ENCODE measurements at places on chromosomes 1 and 21.

- no peak for DNase-seq
Observed at GRCh38 chr1:223549740-223550139, 115.8 kb downstream of the CAPN8 start.

GRCh38 chr1:227949954-227950734 lies 2.4 kb upstream of the WNT9A start:
- no peak for DNase-seq

GRCh38 chr1:119799599-119800177 lies 11.6 kb downstream of the REG4 start:
- no peak for DNase-seq

DNA sequence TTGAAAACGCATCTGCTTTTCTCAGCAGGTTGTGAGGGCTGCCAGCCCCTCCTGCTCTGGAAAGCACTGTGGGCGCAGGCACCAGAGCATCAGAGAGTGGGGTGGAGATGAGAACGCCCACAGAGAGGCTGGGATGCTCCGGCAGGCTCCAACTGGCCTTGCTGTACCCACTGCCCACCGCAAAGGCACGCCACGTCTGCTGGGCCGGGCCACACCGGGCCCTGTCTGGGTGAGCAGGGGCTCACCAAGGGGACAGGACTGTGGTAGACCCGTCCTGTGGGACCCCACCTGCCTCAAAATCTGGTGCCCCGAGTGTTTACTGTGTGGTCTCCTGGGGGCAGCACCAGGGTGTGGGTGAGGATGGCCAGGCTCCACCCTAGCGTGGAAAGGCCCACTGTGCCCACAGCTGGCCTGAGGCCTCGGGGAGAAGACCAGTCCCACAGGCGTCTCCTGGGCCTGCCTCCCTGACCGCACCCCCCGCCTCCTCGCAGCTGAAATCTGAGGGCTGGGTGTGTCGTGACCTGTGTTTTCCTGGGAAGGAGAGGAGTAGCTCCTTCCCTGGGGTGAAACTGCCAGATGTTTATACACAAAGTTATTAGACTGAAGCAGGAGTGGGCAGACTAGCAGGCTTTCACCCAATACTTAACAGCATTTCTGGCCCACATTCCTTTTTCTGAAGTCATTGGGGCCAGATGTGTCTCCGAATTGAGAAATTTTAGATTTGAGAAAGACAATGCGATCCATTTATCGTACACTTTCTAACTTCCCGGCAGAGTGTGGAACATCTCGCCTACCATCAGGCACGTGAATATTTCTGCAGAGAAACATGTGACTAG lies 53.8 kb downstream of the STUM start:
- no peak for DNase-seq

DNA sequence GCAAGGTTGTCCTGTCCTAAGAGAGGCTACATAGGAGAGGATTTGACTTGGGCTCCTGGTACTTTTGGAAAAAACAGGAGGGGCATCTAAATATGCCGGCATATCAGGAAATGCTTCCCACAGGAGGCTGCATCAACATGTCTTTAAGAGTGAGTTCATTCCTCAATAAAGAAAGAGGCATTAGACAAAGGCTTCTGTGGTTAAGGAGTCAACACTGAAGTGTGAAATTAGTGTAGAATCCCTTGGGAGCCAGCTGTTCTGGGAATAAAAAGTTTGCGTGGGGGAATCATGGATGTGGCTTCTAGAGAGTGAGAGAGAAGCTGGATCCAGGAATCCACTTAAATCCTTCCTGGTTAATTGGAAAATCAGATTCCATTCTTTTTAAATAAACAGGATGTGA lies 69.5 kb downstream of the DNM3 start:
- no peak for DNase-seq

DNA sequence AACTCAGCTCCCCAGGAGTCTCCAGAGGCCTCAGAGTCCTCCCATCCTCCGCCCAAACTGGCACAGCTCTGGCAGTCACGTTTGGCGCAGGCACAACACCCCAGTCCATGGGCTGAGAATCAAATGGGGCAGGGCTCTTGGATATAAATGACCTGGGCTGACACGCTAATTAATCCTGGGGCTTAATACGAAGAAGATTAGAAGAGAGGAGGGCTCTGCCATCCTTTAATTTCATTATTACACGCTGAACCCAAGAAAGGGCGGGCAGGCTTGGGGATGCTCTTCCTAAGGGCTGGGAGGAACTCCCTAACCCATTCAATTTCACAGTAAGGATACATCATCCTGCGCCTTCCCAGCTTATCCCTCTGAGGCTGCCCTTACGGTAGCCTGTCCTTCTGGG lies 2.4 kb downstream of the GRIK3 start:
- DNase-seq = no peak

GRCh38 chr1:56774067-56774609 lies 45.1 kb downstream of the FYB2 start:
- DNase-seq = no peak

DNA sequence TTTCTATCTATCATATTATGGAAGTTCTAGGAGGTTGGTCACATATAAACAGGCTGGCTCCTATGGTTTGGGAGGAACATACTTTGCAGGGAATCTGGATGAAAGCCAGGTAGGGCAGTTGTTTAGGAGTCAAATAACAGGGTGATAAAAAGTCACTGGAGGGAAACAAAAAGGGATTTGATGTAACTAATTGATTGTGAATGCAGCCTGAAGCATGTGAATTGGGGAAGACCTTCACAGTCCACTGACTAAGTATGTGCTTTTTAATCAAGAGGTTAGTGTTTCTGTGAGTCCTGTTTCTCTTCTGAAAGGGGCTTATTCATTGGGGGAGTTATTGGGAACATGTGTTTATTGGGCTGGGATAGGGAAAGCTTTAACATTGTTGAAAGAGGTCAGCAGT lies 41.3 kb downstream of the HMCN1 start:
- DNase-seq = no peak

GRCh38 chr1:36650200-36651065 lies 167.7 kb upstream of the CSF3R start:
- DNase-seq = peak; percentile 40

DNA sequence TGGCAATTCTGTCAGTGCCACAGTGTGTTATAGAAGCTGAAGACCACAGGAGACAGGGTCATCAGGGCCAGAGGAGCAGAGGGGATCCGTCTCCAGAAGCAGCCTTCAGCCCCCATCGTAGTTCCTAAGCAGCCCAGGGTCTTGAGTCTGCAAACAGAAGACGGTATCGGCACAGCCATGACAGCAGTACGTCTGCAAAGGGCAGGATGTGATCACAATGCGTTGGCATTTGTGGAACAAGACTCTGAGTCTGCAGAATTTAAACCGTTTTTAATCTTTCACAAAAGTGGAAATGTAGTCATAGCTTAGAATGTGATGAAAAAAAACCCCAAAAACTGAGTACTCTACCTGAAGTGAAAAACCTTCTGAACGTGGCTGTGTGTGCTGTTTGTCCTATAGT lies 44.0 kb upstream of the SCCPDH start:
- DNase-seq = no peak

DNA sequence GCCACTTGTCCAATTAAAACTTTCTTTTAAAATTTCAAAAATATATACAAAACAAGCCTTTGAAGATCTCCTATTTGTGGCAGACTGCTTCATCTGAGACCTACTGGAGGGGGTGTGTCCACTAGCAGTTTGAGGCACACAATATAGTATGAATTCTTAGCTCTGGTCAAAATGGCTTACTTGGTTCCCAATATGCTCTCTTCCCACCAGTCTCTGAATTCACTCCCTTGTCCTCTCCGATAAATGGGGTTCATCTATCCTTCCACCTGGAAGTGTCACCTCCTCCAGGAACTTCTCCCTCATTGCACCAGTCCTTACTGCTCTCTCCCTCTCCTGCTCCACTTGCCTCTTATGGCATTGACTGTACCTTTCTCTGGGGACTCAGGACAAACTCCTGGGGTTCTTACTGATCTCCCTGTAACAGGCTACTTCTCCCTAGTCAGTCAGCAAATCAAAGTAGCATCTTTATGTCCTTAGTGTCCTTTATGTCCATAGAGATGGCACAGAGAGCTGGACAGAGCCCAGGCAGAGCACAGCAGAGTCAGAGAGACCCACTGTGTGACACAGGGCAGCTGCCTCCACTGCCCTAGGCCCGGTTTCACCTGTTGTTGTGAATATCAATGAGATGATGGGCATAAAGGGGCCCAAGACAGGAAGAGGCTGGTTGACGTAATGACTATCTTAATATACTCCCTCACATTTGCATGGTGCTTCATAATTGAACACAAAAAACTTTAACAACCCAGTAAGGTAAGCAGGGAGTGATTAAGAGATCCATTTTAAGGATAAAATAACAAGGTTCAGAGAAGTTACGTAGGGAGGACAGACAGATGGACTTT lies 3.6 kb downstream of the ASAP3 start:
- DNase-seq = no peak

GRCh38 chr1:23376890-23377811 lies 7.5 kb upstream of the ZNF436 start:
- peak; percentile 64 for DNase-seq

- DNase-seq = no peak
Observed at GRCh38 chr1:74010206-74010605, 187.8 kb downstream of the LRRIQ3 start.

DNA sequence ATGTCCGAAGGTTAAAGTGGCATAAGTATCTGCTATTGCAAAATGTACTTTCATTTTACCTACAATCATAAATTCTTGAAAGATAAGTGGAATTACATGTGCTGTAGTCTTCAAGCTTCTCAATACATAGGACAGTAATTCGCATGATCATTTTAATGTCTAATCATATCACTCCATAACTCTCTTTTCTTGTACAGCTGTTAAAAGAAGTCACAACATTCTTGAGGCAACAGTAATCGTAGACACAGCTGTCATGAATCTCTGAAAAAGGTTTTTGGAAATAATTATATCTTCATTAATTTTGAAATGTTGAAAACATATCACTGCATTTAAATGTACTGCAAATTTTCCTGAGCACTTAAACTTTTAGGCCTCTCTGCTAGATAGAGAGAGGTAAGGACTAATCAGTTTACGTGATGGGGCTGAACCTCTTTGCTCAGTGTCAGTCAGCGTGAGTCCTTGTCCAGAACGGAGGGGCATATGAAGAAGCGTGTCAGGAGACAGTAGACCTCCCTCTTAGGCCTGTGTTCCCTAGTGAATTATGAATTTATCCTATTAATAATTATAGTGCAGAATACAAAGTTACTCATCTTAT lies 133.4 kb downstream of the NEK7 start:
- DNase-seq = no peak

DNA sequence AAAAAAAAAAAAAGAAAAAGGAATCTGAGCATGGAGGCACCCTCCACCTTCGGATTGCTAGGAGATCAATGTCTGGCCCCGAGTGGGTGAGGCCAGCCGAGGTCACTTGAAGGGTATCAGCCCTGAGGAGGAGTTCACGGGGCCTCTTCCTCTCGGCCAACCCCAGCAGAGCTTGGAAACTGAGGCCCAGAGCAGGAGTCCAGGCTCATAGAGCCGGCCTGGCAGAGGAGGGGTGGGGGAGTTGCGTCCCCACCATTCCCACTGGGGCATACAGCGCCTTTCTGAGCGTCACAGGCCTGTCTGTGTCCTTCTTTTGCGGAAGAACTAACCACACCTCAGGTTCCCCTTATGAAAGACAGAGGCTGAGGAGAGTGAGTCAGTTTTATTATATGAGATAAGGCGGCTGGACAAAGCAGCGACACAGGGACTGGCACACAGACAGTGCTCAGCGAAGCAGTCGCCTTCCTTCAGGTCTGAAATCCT lies 17.1 kb upstream of the EPHA2 start:
- no peak for DNase-seq

- DNase-seq = no peak
Observed at GRCh38 chr21:17784604-17785402, 34.4 kb downstream of the C21orf91 start.

GRCh38 chr1:200237066-200237465 lies 172.8 kb downstream of the ZNF281 start:
- no peak for DNase-seq

GRCh38 chr21:36945496-36946138 lies 20.9 kb downstream of the HLCS start:
- no peak for DNase-seq

- DNase-seq = peak; percentile 77
Observed at GRCh38 chr1:186152620-186153239, 222.3 kb downstream of the TPR start.

GRCh38 chr1:234881893-234882771 lies 246.5 kb downstream of the TOMM20 start:
- no peak for DNase-seq

GRCh38 chr1:159992161-159992560 lies 38.1 kb upstream of the SLAMF9 start:
- DNase-seq = no peak

- no peak for DNase-seq
Observed at GRCh38 chr21:42433946-42434551, 30.3 kb downstream of the UBASH3A start.

- no peak for DNase-seq
Observed at GRCh38 chr1:8777867-8778266, 39.6 kb downstream of the RERE start.

DNA sequence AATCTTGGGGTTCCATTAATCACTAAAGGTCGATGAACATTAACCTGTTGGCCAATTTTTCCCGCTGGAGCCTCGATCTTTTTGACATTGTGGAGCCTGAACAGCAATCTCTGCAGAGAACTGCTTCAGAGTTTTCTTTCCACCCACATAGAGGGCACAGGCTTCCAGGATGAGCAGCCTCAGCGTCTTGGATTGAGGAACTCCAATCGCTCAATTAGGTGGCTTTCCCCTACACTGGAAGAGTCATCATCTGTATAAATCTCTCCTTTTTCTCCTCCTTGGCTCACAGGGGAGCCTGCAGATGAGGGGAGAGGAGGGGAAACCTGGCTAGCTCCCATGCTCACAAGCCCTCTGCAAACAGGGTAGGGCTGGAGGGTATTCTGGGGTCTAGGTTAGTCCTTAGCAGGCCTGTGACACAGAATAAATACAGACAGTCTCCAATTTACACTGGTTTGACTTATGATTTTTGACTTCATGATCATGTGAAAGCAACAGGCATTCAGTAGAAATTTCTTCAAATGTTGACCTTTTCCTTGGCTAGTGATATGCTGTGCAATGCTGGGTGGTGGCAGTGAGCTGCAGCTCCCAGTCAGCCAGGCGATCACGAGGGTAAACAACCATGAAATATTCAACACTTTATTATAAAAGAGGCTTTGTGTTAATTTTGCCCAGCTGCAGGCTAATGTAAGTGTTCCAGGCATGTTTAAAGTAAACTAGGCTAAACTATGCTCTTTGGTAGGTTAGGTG lies 80.8 kb downstream of the PGBD5 start:
- DNase-seq = no peak

DNA sequence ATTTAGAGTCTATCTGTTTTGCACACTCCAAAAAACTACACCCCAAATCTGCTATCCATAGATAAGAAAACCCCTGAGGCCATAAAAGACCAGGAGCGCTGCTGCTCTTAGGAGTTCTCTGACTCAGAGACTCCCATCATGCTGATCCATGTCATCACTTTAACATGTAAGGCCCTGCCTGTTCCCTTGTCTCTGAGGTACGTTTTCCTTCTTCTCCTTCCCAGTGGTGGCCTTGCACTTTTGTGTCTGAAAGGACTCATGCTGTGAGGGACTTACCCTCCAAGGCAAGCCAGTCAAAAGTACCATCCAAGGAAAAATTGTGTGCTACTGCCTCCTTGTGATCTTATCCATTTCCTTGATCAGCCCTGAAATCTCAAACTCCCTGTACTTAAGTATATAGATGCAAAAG lies 427.4 kb upstream of the NCAM2 start:
- no peak for DNase-seq

- no peak for DNase-seq
Observed at GRCh38 chr1:183721041-183721440, 67.9 kb upstream of the APOBEC4 start.

GRCh38 chr1:14598498-14599182 lies at the start of gene KAZN:
KAZN (plus strand) TSS chr1:14598685.
- DNase-seq = no peak

Data from HTR-8/SVneo (cell line).